ENCODE measurements at places on chromosomes 1 and 21.

GRCh38 chr1:103496014-103496635 is 29.4 kb upstream of the RNPC3 start:
- DNase-seq = no peak

GRCh38 chr1:13775459-13775858 is 75.5 kb downstream of the PRDM2 start:
- DNase-seq = no peak

DNA sequence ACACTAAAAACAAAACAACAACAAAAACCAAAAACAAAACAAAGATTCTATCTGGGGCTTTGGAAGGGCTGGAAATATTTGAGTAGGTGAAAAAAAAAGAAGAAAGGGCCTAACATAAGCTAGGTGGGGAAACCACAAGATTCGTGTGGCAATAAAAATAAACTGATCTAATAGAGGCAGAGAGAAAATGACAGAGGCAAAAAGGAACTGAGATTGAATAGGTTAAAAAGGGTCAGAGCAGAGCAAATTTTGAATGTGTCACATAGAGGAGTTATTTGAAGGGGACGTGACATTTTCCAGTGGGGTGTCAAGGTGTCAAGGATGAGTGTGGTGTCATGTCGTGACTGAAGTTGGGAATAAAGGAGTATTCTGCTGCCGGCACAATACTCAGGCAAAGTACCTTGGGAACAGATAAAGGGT is 65.2 kb upstream of the RALGPS2 start:
- DNase-seq = no peak

- no peak for DNase-seq
These were observed 195.6 kb upstream of the ZRANB2 start for GRCh38 chr1:71276466-71276865.

DNA sequence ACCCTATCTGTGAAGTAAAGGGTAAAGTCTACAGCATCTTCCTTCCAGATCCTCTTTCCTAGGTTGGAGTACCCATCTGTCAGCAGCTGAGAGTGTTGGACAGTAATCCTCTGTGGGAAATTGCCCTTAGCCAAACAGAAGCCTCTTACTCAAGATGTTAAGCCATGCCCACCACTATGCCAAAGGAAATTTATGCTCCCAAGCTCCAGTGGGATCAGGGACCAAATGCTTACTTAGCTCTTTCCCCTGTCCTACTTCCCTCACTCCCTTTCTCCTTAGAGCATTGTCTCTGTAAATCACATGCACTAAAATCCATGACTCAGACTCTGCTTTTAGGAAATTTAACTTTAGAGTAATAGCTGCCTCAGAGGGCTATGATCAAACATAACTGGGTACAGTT is 254.0 kb downstream of the BRINP2 start:
- no peak for DNase-seq

- no peak for DNase-seq
These were observed 944.5 kb downstream of the KCNT2 start for GRCh38 chr1:195663549-195664280.

DNA sequence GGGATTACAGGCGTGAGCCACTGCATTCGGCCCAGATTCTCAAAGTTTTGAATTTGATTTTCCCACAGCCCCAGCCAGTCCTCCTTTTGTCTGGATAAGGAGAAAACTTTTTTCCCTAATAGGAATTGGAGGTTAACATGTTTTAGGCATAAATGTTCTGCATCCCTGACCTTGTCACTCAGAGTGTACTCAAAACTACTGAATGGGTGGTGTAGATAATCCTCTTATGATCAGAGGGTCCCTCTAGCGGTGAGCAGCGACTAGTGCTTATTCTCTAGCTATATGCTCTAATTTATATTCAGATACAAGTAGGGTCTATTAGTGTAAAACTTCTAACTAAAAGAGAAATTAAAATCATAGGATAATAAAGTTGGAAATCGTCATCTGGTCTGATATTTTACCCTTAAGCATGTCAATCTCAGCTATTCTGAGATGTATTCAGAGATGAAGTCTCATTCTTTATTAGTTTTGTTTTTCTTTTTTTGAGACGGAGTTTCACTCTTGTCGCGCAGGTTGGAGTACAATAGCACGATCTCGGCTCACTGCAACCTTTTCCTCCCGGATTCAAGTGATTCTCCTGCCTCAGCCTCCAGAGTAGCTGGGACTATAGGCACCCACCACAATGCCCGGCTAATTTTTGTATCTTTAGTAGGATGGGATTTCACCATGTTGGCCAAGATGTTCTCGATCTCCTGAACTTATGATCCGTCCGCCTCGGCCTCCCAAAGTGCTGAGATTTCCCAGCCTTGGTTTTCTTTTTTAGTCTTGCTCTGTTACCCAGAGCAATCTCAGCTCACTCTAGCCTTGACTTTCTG is 2.7 kb upstream of the PSMD4 start:
- DNase-seq = peak; percentile 100

GRCh38 chr21:40615505-40616376 is 231.2 kb downstream of the DSCAM start:
- peak; percentile 23 for DNase-seq

GRCh38 chr1:36157973-36158826 is 2.2 kb downstream of the MAP7D1 start:
- DNase-seq = no peak

DNA sequence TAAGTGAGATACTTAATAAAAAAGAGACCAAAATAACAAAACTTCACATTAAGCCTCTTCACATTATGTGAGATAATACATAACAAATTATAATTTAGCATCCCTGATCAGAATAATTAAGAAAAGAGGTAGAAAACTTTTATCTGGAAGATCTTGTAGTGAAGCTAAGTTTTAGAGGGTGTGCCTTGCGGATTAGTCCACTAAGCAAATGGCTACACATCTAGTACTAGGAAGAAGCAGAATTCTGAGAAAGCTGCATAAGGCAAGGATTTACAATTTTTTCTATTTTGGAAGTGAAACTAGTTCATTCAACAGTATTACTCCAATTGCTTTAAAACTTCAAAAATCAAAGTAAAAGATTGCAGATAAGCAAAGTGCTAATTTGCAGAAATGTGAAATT is 3.5 kb downstream of the YOD1 start:
- DNase-seq = no peak

DNA sequence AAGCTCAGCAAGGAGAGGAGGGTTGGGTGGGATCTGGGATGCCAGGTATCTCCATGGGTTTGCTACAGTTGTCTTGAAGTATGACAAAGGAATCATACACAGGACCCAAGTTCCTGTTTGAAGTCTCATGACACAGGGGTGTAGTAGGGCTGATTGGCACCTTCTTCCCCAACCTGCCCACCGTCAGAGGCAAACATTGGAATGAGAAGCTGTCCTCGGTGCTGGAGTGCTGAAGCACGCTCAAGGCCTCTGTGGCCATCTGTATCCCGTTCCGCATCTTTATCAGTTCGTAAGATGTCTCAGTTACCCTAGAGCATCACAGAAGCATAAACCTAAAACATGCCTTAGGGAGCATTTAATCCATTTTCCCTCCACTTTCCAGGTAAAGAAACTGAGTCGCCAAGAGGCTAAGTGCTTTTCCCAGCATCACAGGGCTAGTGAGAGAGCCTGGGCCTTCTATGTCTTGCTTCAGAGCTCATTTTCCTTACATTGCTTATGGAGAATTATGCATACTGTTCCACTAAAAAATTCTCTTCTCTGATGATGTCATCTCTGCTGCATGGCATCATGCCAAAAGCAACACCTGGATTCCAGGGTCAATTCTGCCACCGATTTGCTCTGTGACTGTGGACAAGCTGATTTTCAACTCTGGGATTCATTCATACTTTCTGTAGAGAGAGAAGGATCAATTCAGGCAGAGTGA is 34.2 kb downstream of the VWA5B1 start:
- no peak for DNase-seq

DNA sequence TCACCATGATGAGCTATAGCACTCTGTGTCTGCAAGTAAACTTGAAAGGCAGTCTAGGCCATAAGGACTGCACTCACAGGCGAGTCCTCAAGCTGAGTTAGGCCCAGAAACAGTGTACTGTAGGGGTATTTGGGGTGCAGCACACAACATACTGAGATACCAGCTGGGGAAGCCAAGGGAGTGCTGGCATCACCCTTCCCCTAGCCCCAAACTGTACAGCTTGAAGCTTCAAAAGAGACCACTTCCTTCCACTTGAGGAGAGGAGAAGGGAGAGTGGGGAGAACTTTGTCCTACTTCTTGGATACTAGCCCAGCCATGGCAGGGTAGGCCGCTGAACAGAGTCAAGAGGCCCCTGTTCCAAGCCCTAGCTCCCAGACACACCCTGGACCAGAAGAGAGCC is 24.2 kb upstream of the SNX7 start:
- no peak for DNase-seq

DNA sequence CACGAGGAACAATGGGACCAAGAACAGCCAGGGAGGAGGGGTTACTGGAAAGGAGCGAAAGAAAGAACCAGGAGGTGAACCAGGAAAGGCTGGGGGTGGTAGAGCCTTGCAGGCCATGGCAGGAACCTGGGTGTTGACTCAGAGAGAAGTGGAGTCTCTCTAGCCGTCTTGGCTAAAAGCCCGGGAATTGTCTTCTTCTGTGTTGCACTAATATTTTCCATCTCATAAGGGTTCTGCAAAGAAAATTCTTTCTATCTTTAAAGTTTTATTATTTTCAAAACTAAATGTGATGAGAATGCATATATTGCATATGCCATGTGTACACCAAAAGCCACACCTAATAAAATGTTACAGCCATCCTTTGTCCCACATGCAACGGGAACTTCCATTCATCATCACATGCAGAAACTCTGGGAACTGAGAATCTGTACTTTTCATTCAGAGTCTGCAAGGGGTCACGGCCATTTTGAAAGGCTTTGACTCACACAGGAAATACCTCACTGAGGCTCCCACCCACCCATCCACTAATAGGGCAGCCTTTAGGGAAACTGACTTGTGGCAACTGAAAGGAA is 38.0 kb downstream of the ERG start:
- no peak for DNase-seq

DNA sequence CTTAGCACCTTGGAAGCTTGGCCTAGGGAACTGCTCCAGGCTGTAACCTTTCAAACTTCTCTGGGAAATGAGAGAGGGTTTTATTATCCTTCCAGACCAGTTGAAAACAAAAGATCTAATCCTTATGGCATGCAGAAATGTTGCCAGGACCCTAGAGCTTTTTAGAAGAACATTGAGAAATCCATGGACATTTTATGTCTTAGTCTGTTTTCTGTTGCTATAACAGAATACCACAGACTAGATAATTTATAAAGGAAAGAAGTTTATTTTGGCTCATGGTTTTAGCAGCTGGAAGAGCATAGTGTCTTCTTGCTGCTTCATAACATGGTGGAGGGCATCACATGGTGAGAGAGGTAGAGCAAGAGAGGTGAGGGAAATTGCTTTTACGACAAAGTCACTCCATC is 25.8 kb downstream of the OSBPL9 start:
- no peak for DNase-seq

GRCh38 chr1:161710560-161710959 is 3.5 kb downstream of the FCRLA start:
- DNase-seq = no peak

GRCh38 chr1:150985179-150985825 is 3.2 kb downstream of the ANXA9 start:
- no peak for DNase-seq

DNA sequence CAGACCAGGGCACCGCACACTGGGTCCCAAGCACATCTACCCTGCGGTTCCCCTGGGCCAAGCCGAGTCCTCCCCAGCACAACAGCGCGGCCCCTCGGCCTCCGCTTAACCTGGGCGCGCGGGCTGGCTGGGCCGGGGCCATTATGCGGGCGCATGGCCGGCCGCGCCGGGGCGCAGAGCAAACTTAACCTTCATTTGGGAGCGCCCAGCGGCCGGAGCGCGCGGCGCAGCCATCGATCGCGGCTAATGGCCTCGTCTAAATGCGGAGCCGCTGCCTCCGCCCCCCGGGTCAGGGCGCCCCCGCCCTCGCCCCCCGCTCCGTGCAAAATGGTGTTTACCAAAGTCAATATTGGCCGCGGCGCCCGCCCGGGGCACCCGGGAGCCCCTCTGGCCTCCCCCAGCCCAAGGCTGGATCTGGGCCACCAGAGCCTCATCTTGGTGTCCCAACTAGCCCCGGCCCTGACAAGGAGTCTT is 272.1 kb downstream of the TRABD2B start:
- no peak for DNase-seq

GRCh38 chr1:204409836-204410687 is 1.6 kb downstream of the PPP1R15B start:
- no peak for DNase-seq
